Endodermal cell (in vitro differentiated cells): ENCODE measurements at places on chromosomes 1 and 21. TPM values are rescaled to one million over a fixed set of nuclear protein-coding genes. Genes with fewer than 3 reads are reported as not detected.

DNA sequence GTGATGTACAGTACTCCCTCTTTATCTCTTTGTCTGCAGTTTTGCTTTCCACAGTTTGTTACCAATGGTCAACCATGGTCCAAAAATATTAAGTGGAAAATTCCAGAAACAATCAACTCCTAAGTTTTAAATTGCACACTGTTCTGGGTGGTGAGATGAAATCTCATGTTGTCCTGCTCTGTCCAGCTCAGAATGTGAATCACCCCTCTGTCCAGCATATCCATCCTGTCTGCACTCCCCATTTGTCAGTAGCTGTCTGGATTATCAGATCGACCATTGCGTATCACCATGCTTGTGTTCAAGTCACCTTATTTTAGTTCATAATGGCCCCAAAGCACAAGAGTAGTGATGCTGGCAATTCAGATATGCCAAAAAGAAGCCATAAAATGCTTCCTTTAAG is 118.2 kb upstream of the PDE4B start:
- no peak for DNase-seq

- no peak for DNase-seq
Observed at GRCh38 chr21:15001857-15002606, 62.8 kb downstream of the NRIP1 start.

GRCh38 chr1:76861149-76861548 is 6.1 kb upstream of the ST6GALNAC5 start:
- DNase-seq = no peak

- DNase-seq = no peak
Observed at GRCh38 chr1:175572932-175573868, 170.2 kb downstream of the TNR start.

DNA sequence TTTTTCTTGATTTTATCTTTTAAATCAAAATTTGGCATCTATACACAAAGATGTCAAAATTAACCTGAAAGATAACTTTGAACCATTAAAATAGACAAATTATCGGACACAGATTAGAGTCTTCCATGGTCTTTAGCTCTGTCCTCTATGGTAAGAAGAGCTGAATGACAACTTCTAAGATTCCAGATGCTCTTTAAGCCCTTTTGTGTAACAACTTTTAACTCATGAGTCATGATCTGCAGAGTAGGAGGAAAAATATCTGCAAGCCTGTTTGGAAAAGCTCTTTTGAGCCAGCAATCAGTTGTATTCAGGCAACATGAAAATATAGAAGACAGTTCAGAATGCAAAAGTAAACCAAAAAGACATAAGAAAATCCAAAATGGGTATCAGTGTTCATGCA is 37.8 kb downstream of the TTC13 start:
- DNase-seq = no peak

DNA sequence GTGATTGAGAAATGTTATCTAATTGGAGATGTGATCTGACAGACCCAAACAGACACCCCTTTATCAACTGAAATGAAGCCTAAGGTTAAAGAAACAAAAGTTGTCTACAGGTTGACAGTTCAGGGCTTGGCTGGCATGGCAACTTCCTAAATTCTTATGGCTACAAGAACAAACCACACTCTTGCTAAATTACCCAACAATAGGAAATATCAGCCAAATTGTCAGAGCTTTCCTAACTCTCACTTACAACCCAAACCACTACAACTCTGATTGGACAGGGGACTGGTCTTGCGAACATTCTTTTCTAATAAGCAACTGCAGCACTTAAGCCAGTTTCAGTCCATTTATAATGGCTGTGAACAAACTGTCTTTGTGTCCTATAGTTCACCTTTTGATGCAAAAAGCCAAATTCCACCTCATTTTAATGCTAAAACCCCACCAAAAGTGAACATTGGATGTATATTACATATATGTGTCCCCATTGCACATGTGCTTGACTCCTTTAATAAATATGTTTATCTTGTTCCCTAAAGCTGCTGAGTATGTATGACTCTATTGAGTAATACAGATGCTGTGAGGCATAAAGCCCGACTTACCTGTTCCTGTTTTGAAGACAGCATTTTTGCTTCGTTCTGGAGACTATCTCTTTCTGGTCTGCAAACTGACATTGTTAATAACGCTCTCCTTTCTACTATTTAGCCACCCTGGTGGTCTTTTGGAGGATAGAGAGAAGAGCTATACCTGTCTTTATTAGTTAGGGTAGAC is 101.3 kb upstream of the HMCN1 start:
- no peak for DNase-seq

- DNase-seq = peak; percentile 76
Observed at GRCh38 chr1:22805672-22806038, 95.0 kb downstream of the EPHB2 start.

Gene TCEA3
- 3.7 to 5.2 TPM (median 4.7 TPM) in 3 replicates for total RNA-seq

Gene ENO1
- 1,263 and 1,275 TPM in 2 replicates for total RNA-seq

Gene IL12RB2
- not detected in 3 replicates for total RNA-seq

Gene MPL
- total RNA-seq = 0.32 to 1.2 TPM (median 0.56 TPM) in 3 replicates
